ENCODE measurements at places on chromosomes 2 and 18.

DNA sequence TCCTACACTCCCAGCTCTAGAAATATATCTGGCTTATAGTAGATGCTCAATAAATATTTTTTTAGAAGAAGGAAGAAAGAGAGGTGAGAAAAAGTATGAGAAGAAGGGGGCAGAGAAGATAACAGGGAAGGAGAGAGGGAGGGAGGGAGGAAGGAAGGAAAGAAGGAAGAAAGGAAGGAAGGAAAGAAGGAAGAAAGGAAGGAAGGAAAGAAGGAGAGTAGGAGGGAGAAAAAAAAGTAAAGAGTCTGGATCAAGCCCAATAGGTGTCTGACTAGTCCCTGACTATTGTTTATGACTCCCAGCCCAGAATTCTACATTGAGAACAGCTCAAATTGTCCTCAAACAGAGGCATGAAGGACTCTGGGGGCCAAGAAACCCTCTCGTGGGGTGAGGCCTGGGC, 83.9 kb downstream of the THNSL2 start:
- DNase-seq: no peak

DNA sequence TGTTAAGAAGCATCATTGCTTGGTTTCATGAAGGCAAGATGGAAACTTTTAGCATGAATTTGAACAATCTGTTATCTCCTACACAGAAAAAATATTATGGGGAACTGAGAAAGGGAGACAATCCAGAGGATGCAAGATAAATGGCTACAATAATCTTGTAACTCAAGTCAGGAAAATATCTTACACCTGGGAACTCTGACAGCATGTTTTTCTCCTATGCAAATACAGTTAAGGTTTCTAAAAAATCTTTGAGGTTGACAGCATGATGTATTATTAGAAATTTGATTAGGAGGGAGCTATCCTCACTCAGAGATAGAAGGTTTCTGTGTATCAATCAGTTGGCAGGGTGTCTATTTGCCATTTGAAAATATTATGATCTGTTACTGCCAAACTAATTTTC, 75.6 kb downstream of the GPD2 start:
- no peak for DNase-seq

- no peak for DNase-seq
Observed at GRCh38 chr2:61775956-61776570, 77.8 kb downstream of the FAM161A start.

GRCh38 chr2:160575368-160575767, 81.8 kb upstream of the RBMS1 start:
- DNase-seq: no peak

GRCh38 chr18:25228410-25228809, 123.6 kb downstream of the ZNF521 start:
- no peak for DNase-seq
